DMS79 (cell line): ENCODE measurements at places on chromosomes 7 and 10.

DNA sequence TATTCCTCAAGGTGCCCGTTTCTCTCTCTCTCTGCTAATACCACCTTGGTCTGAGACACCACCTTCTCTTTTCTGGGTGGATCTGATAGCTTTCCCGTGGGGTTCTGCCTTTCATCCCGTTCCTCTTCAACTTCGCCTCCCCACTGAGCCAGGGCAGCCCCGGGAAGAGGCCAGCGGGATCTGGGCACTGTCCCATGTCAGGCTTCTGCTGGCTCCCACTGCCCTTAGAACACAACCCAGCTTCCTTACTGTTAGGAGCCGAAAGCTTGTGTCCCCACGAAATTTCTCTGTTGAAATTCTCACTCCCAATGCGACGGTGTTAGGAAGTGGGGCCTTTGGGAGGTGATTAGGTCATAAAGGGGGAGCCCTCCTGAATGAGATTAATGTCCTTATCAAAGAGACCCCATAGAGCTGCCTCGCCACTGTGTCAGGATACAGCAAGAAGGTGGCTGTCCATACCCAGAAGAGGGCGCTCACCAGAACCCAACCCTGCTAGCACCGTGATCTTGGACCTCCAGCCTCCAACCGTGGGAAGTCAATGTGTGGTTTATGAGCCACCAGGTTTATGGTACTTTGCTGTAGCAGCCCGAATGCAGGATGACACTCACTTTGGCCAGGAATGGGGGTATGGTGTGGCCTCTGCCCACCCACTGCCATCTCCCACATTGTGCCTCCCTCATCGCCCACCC lies 79.2 kb downstream of the CAMK1D start:
- no peak for DNase-seq

- peak; percentile 58 for DNase-seq
Observed at GRCh38 chr10:114550756-114551635, 107.1 kb downstream of the ABLIM1 start.

- DNase-seq, result no peak
Observed at GRCh38 chr7:94874036-94874785, 33.2 kb upstream of the PPP1R9A start.

- DNase-seq, result no peak
Observed at GRCh38 chr10:52801947-52802346, 29.4 kb upstream of the MBL2 start.

GRCh38 chr10:91164520-91165065 lies 55.9 kb upstream of the PCGF5 start:
- DNase-seq, result no peak

DNA sequence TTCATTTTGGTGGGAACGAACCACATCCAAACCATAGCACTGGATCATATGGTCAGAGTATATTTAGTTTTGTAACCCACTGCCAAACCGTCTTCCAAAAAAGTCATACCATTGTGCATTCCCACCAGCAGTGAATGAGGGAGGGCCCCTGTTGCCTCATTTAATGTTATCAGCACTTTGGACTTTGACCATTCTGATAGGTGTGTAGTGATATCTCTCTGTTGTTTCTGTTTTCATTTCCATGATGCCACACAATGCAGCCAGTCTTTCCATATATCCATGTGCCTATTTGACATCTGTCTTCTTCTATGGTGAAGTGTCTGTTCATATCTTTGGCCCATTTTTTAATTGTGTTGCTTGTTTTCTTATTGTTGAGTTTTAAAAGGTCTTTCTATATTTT lies 105.0 kb upstream of the PPP2R2D start:
- no peak for DNase-seq

GRCh38 chr7:141585592-141586510 lies 34.6 kb downstream of the AGK start:
- DNase-seq, result peak; percentile 17

DNA sequence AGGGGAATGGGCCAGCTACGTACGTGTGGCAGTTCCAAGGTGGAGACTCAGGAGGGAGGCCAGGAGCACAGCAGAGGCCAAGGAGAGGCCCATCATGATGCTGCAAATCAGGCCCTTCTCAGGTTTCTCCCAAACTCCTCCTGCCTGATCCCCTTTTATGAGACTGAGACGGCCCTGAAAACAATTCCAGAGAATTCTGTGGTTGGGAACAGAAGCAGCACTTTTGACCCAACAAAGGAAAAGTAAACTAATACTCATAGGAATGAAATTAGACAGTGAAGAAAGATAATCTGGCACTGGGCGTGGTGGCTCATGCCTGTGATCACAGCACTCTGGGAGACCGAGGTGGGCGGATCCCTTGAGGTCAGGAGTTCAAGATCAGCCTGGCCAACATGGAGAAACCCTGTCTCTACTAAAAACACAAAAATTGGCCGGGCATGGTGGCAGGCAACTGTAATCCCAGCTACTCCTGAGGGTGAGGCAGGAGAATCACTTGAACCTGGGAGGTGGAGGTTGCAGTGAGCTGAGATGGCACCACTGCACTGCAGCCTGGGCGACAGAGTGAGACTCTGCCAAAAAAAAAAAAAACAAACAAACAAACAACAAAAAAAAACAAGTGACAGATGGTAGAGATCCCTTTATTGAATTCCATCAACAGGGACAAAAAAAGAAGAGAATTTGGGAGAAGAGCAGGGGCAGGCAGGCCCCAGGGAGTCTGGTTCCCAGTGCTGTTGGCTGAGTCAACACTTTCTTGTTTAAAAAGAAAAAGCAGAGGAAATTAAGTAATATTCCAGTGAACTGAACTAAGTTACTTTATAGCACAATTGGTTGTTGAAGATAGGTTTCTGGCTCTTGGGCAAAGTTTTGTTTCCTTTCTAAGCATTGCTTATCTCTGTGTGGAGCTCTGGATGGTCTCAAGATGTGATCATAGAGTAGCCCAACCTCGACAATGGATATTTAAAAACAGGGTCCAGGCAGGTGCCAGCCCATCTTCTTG lies at the start of gene CCL26:
CCL26 (minus strand) TSS at position 131 of the 997 bp plus-strand sequence; CDS start at position 96, 35 bp downstream.
- no peak for DNase-seq
